ENCODE measurements at places on chromosomes 5 and 9.
A peak's percentile ranks its signal among the peaks of the same experiment; 100 is the strongest.

DNA sequence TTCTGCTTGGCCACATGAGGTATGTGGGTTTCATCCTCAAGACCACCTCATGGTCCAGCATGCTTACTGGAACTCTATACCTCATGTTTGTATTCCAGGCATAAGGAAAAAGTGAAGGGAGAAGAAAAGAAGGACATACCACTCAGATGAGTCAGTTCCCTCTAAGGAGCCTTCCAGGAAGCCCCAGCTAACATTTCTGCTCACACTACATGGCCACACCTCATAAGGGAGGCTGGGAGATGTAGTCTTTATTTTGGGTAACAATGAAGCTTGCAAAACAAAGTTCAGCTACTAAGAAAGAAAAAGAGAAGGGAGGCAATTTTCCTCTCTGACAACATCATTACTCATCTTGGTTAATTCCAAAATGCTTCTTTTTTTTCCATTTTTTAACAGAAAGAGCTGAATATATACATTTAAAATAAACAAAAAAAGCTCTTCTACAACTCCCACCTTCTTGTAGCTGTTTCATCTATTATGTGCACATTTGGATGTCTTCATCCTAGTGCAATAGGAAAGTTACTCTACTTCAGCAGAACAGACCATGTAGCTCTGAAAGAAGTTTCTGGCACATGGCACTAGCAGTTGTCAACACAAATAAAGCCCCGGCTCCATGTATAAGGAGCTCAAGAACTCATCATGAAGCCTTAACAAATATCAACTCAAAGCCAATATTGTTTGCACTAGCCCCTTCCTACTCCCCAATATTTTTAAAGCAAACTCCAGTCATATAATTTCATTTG, 123.6 kb upstream of the CCDC112 start:
- no peak for DNase-seq

DNA sequence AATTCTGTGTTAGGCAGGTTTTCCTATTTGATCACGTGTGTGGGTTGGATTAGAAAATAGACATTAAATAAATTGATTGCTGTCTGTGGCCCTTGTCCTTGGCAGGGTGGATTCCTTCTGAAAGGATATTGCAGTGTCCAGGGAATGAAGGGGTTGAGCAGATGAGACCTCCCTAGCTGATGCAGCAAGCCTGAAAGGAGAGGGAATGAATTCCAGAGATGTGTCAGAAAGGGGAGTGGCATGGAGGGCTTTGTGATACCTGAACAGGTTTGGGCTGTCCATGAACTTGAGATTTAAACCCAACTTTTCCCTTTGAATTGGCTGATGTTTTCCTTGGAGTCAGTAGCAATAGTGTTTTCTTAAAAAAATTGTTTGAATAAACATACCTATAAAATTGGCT, 66.8 kb downstream of the ADCY2 start:
- DNase-seq: no peak

DNA sequence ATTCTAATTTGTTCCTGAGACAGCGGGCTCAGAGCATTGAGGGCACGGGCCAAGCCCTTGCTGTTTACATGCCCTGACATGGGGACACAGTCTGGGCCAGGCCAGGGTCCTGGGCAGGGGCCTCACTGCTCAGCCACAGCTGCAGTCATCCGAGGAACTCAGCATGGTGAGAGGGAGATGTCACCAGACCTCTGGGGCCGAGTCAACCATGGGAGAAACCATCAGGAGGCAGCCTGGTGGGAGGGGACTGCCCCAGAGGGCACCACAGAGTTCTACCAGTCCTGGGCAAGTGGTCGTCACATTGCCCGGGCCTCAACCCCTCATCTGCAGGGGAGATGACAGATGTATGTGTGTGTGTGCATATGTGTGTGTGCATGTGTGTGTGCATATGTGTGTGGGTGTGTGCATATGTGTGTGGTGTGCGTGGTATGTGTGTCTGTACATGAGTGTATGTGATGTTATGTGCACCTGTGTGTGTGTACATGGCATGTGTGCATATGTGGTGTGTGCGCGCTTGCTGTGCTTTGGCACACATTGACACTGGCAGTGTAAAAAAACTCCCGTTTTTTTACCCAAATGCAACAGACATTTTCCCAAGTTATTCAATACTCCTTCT, 42.4 kb upstream of the TMEM250 start:
- DNase-seq: no peak

GRCh38 chr9:128551657-128552152, 682 bp upstream of the SPTAN1 start:
- no peak for DNase-seq

DNA sequence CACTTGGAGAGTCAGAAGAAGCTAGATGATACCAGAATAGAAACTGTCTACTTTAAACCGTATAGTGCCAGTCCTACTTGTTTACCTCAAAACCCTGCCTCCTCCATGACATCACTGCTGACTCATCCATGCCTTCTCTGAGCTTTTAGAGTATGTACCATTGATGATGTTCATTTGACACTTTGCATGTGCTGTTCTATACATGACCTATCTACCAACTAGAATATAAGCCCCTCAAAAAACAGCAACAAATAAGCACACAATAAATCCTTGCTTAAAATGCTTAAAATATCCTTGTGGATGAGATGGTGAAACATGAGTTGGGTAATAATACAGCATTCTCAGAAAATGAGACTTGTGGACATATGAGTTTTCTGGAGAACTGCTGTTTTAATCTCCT, 2.6 kb downstream of the CTNNAL1 start:
- peak; percentile 72 for DNase-seq

- DNase-seq: no peak
Observed at GRCh38 chr9:120911295-120911837, 15.2 kb downstream of the TRAF1 start.

GRCh38 chr5:132788990-132789886, 12.2 kb upstream of the SEPTIN8 start:
- DNase-seq: no peak
